ENCODE measurements at places on chromosomes 7 and 10.

DNA sequence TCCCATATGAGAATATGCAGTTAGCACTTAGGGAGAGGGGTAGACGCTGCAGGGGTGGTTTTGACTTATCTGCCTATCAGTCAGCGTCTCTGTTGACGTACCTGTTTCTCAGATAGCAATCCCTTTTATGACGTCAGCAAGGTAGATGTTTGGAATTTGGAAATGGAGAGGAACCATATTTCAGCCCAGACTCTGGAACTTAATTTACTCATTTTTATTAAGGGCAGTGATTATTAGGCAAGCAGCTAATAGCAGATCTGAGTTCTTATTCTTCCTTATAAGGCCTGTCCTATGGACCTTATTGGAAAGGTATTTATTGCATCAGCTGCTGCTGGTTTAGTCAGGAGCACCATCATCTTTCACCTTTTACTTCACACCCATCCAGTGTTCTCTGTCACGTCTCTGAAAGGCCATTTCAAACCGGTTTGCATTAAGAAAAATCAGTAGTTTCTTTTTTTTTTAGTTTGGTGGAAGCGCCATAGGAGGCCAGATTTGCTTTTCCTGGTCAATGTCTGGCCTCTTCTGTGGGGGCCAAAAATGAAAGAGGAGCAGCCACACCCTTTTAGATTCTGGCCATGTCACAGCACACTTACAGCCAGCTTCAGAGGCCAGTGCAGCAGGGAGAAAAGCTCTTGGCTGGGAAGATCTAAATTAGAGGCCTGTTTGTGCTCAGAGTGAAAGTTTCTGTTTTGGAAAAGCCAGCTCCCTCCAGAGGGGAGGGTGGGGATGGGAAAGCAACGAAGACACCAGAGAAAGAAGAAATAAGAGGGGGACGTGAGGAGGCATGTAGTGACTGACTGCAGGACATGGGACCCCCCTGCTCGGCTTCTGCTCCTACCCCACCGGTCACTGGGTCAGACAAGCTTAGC is 146.3 kb downstream of the TCF7L2 start:
- DNase-seq, result no peak

DNA sequence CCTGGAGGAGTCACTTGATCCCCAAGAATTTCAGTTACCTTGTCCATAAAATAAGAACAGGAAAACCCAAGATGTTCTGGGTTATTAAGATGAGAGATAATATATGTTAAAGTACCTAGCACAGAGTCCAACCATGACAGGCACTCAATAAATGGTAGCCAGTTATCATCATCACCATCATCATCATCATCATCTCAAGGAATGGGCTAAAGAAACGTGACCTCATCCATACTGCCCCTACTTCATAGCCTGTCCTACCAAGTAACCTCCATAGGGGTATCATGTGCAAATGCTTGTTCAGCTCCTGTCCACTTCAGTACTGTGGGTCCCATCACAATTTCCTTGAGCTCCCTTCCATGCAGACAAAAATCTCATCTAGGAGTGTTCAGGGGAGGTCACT is 14.4 kb downstream of the FGFR2 start:
- DNase-seq, result no peak

DNA sequence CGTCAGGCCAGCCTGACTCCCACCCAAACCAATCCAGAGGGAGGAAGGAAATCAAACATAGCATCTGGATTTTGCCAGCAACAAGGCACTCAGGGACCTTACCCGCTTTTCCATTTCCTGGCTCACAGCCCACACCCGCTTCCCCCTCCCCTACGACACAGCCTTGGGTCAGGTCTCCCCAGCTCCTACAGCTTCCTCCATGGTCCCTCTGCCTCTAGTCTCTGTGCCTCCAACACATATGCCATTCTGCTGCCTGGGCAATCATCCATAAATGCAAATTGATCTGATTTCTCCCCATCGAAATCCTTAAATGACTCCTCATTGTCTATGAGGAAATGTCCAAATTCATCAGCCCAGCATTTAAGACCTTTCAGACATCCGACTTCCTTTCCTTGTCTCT is 53.2 kb upstream of the CUX1 start:
- DNase-seq, result no peak

- DNase-seq, result no peak
These were observed 10.3 kb upstream of the IFIT1B start for GRCh38 chr10:89367529-89367928.

GRCh38 chr10:92173996-92174395 is 116.9 kb downstream of the CPEB3 start:
- no peak for DNase-seq

- DNase-seq, result no peak
These were observed 3.2 kb upstream of the VGF start for GRCh38 chr7:101168412-101169049.

GRCh38 chr10:23834091-23834490 is 374.8 kb upstream of the KIAA1217 start:
- DNase-seq, result no peak

DNA sequence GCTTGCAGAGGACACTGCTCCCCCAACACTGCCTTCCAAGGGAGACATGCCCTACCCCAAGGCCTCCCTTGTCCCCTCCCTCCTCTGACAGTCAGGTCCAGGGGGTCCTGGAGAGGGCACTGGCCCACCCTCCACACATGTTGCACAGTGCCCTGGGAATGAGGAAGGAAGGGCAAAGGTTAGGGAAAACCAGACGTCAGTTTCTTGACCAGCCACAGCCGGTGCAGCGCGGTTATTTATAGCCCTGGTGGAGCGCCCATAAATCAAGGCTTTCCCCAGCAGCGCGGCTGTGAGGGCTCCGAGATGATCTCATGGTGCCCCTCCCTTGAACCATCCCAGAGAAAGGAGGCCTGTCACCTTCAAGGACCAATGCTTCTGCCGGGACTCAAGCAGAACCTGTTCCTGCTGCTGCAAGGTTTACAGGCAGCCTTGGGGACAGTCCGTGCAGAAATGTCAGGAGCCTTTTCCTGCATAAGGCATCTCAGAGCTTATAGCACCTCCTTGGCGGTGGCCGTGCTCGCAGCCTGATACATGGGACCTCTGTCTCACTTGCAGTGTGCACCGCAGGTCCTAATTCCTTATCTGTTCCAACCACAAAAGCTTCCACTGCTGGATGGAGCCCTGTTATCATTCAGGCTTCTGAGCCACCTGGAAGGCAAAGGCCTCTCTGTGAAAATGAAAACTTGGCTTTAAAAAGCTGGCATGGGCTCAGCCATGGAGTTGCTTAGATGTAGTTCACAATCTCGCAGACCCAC is 127.3 kb downstream of the LHPP start:
- DNase-seq, result no peak
